ENCODE measurements at places on chromosomes 2 and 18.

GRCh38 chr2:239540174-239540573, 139.4 kb upstream of the HDAC4 start:
- no peak for DNase-seq

DNA sequence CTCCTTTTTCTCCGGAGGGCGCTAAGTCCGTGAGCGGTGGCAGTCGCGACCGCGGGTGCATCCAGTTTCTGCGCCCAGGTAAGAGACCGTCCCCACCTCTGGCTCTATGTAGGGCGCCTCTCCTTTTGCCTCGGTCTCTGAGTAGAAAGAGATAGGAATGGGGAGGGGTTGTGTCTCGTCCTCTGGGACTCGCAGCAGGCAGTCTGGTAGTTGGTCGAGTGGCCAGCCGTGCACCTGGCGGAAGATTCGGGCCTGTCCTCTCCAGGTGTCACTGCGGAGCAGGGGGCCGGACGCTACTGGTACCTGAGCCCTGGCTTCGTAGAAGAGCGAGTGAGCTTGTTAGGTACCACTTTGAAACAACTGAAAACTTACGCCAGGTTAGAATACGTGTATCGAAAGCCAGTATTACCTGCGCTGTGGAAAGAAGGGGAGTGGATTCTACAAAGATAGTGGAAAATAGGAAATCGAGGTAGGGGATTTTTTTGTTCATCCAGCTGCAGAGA, 403 bp downstream of the MAP2 start:
- no peak for DNase-seq

GRCh38 chr18:48186861-48187260, 222.3 kb downstream of the ZBTB7C start:
- no peak for DNase-seq

- DNase-seq: no peak
Observed at GRCh38 chr2:1746174-1747064, 2.1 kb upstream of the PXDN start.

- DNase-seq: no peak
Observed at GRCh38 chr2:219789476-219789875, 162.0 kb downstream of the SLC4A3 start.

GRCh38 chr2:186887107-186888090, 38.4 kb upstream of the ZSWIM2 start:
- DNase-seq: no peak

- no peak for DNase-seq
Observed at GRCh38 chr18:37654731-37655369, 89.3 kb upstream of the CELF4 start.

DNA sequence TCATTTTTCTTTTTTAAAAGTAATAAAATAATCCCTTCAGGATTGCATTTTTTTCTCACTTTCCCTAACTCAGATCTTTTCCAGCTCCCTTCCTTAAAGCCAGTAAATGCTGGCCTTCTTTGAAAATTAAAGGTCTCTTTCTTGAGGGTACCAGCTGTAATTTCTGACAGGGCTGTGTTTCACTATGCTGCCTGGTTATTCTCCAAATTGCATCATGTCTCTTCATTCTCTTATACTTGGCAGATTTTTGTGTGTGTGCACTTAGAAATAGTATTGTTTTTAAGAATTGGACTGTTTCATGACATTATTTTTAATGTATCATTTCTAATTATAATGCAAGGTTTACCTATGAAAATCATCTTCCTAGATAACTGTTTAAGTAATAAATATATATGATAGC, 72.0 kb upstream of the EPB41L5 start:
- no peak for DNase-seq

GRCh38 chr2:53913721-53914120, 54.0 kb upstream of the GPR75 start:
- no peak for DNase-seq

- no peak for DNase-seq
Observed at GRCh38 chr2:16958266-16958665, 292.6 kb upstream of the CYRIA start.

- no peak for DNase-seq
Observed at GRCh38 chr2:233201258-233202013, 50.0 kb upstream of the ATG16L1 start.

DNA sequence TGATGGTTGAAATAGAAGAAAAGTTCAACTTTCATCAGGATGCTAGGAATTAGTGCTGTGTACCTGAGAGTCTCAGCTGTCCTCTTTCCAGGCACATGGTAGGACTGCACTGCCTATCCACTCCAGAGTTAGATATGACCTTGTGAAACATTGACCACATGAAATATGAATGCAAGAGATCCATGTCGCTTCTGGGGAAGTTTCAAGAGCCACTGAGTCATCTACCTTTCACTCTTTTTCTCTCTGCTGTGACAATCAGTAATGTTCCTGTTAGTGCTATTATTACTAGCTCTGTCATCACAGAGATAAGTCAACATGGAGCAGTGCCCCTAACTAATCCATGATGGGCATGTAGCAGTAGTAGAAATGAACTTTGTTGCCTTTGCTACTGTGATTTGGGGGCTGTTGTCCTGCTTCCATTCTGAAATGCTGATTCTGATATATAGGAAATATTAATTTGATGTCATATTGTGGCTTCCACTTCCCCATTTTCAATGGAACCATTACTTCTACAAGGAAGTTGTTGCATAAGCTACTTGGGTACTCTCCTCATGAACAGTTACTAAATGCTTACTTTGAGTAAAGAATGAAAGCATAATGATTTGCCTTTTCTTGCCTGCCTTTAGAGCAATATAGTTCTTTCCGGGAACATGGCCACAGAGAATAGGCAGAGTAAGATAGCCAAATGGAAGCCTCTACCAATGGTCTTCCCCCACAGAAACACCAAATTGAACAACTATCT, 192.8 kb upstream of the ZNF521 start:
- DNase-seq: no peak

DNA sequence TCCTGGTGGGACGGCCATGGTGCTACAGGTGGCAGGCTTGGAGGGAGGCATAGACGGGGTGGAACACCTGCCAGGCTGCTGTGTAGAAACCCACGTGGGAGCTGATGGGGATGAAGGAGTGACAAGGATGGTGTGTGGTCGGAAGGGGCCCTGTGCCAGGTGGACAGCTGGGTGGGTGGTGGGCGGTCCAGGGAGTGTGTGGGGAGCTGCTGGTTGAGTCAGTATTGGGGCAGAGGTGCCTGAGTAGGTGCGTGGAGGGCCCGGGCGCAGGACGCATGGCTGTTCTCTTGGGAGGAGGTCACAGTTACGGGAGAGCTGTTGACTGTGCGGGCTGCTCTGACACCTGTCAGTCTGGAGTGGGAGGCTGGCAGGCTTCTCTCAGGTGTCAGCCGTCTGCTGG, 12.6 kb upstream of the D2HGDH start:
- no peak for DNase-seq

DNA sequence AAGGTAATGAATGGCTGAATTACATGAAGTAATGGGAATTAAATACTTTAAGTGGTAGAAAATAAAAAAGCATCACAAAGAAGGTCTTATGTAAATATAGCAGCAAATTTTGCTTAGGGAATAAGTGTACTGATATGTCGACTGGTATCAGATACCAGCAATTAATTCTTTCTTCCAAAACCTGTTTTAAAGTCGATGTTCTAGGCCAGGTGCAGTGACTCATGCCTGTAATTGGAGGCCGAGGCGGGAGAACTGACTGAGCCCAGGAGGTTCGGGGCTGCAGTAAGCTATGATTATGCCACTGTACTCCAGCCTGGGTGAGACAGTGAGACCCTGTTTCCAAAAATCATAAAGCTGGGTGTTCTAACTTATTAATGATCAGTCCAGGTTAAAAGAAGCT, 30.3 kb downstream of the SP3 start:
- DNase-seq: no peak

DNA sequence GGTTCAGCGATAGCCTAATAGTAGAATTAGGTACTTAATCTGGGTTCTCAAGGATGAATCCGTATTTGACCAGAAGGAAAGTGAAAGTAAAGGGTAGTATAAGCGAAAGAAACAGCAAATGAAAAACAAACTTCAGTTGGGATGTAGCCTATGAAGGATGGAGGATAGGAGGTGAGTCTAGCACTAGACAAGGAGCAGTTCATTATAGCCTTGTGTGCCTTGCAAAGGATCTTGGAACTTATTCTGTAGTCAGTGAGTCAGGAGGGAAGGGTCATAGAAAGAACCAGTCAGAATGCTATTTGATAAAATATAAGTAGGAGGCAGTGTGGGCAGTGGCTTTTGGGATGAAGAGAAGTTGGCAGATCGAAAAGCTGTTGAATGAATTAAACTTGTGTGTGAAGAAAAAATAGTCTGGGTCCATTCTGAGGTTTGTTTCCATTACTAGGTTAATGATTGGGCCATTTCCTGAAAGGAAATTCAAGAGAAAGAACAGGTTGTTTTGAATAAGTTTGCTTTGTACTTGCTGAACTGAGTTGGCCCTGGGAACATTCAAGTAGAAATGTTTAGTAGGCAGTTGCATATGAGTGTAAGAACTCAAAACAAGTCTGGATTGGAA, 48.5 kb downstream of the ANKRD12 start:
- no peak for DNase-seq

- no peak for DNase-seq
Observed at GRCh38 chr2:30960213-30960612, 153.0 kb upstream of the CAPN13 start.

- no peak for DNase-seq
Observed at GRCh38 chr2:203688798-203689197, 17.6 kb upstream of the CD28 start.

GRCh38 chr2:208099682-208100470, 24.4 kb downstream of the CRYGD start:
- DNase-seq: no peak

DNA sequence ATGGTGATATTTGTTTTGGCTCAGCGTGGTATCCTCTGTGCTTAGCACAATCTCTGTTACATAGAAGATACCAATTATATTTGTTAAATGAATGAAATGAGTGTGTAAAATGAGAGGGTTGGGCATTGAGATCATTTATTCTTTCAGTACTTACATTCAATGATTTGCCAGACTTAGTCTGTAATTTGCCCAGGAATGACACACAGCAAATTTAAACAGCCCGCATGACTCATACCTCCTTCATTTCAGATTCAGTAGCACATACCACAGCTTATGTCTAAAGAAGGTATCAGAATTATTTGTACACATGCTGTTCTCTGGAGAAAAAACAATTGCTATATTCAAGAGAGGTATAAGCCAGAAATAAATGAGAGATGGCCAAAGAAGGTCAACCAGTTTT, 37.0 kb downstream of the KLHL14 start:
- no peak for DNase-seq

DNA sequence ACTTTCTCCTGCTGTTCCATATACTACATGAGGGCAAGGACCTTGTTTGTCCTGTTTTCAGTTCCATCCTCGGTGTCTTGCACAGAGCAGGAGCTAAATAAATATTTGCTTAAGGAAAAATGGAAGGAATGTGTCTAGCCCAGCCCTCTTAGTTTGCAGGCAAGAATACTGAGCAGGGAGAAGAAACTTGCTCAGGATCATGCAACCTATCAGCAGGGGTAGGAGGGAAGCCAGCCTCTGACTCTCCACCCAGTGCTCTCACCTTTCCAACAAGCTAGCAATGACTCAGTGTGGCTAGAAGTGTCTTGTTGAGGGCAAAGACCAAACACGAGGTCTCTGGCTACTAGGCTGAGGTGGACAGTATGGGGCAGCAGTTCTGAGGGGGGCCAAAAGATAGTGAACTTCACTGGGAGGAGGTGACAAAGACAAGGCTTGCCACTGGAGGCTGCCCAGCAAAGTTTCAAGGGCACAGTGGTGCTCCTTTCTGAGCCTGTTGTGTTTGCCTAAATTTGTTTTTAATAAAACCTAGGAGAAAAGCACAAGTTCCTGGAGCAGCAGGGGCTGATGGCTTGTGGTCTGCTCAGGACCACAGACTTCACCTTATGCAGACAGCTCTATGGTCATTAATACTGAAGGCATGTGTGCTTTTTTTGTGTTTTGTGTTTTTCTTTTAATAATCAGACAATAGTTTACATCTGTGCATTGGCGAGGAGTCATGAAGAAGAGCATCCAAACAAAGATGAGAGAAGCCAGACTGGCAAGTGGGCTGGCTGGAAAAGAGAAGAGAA, 49.1 kb upstream of the CTAGE1 start:
- DNase-seq: no peak

GRCh38 chr2:39434233-39434897, 2.7 kb downstream of the MAP4K3 start:
- no peak for DNase-seq

- no peak for DNase-seq
Observed at GRCh38 chr2:8412586-8412985, 269.3 kb upstream of the ID2 start.

- DNase-seq: no peak
Observed at GRCh38 chr18:35524226-35524625, 26.5 kb upstream of the INO80C start.

- DNase-seq: no peak
Observed at GRCh38 chr18:6718267-6718666, 11.2 kb upstream of the ARHGAP28 start.

DNA sequence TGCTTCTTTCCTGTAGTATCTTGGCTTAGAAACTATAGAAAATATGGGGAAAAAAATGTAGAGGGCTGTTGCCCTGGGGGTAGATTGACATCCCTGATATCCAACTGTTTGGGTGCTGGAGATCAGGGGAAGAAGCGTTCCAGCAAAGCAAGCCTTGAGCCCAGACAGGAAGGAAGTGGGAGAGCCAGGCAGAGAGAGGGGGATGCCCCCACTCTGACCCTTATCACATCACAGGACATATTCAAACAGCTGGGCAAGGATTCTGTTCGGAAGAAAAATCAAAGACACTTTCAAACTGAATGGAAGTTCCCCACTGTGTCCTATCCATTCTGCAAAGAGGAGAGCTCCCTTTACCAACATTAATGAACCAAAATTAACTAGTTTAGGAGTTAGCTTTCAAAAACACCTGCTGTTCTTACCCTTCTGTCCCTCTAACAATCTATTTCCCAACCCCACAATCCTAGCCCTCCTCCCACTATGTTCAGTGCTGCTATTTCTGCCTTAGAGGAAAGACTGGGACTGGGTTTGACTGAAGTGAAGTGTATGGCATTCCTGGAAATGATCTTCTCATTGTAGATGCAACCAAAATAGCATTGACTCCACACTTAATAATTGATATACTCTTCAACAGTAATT, 16.9 kb upstream of the KCNG3 start:
- no peak for DNase-seq

- no peak for DNase-seq
Observed at GRCh38 chr18:31120594-31120993, 18.4 kb upstream of the DSC2 start.

GRCh38 chr18:76153691-76154090, 341.4 kb downstream of the ZNF516 start:
- no peak for DNase-seq

- no peak for DNase-seq
Observed at GRCh38 chr2:15677141-15677843, 85.6 kb downstream of the DDX1 start.

GRCh38 chr18:59057493-59057795, 82.2 kb upstream of the SEC11C start:
- no peak for DNase-seq

GRCh38 chr2:188787021-188787657, 187.0 kb upstream of the COL3A1 start:
- no peak for DNase-seq

DNA sequence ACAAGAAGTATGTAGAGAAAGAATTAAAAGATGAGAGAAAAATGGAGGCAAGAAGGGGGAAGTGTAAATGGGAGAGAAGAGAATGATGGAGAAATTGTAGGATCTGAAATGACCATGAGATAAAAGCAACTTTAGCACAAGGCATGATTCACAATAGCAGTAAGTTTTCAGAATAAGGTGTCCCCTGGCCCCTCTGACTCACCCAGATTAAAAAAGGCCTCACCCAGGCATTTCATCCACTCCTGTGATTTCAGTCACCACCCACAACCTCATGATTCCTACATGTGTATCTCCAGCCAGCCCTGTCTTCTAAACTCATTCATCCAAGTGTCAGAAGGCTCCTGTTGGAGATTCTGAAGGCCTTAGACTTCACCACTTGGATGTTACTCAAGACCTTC, 56.6 kb downstream of the SP100 start:
- no peak for DNase-seq
